T-helper 17 cell (primary cell): ENCODE measurements at places on chromosomes 12 and 14.

- DNase-seq, result no peak
Measured at GRCh38 chr14:104730487-104730886, 6.5 kb downstream of the ADSS1 start.

GRCh38 chr12:88300931-88301330 is 158.8 kb downstream of the TMTC3 start:
- DNase-seq, result no peak

GRCh38 chr12:30357766-30358490 is 337.7 kb downstream of the IPO8 start:
- no peak for DNase-seq

DNA sequence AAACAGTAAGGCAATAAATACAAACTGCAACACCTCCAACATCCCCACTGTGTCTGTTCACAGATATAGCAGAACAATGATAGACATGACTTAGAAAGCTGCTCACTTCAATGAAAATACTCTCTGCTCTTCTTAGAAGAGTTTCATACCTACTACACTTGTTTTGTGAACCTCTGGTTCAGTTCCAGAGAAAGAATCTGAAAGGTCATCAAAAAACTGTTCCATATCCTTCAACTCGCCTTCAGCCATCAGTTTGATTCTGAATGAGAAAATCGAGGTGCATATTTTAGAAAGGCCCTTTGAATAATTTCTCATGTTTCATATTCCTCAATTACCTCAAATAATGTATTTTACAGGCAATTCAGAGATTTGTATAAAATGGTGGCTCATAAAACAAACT is 5.5 kb downstream of the ANAPC5 start:
- no peak for DNase-seq

- DNase-seq, result no peak
Measured at GRCh38 chr12:14554281-14555007, 13.2 kb downstream of the PLBD1 start.

GRCh38 chr14:39467889-39468524 is 35.8 kb upstream of the FBXO33 start:
- DNase-seq, result no peak

DNA sequence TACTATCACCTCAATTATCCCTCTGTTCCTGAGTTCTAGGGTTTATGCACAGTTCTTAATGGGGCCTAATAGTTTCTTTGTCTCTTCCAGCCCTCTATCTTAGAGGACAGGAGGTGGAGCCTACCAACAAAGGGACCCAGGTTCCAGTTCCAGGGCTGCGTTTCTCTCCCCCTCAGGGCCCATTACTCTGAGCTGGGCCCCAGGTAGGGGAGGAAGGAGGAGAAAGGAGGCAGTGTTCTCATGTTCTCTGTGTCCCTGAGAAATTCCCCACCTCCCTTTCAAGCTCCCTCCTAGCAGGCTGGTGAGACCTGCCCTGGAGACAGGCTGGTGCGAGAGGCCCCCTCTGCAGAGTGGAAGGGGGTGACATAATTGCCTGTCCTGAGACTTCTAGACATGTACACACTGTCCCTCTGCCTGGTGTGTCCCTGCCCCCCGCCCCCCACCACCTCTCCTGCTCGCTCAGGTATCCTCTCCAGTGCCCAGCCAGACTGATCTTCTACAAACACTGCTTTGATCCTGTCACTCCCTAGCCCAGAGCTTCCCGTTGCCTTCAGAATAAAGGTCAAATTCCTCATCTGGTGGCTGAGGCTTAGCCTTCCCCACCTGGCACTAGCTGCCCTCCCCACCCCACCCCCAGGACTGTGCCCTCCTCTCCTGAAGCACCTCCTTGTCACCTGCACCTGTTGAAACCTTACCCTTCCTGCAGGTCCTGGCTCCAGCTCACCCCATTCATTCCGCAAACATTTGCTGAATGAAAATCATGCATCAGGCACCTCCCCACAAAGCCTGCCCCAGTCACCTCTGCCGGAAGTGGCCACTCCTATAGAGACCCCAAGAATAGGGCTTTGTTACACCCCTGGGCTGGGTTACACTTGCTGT is 21.1 kb upstream of the KRT8 start:
- DNase-seq, result no peak

- DNase-seq, result no peak
Measured at GRCh38 chr12:56141946-56142784, 10.2 kb upstream of the MYL6B start.

DNA sequence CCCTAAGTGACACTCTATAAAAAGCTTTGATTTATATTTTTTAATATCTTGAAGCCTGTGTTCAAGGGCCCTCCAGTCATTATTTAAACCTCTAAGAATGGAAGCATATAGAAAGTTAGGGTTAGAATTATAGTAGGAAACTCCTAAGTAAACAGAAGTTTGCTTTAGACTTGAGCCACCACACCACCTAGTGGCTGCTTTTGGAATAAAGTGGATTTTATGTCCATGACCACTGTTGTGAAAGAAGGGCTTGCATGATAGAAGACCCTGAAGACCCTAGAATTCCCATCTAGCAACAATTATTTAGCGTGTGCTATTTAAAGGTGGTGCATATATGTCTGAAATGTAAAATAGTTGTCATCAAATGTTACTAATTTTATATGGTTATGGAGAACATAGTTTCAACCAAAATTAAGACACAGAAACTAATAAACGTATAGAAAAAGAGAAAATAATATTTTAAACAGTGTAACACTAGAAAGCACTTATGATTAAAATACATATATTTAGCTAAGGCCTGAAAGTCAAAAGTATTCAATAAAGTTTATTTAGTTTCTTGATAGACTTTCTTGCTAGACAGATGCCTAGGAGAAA is 21.3 kb downstream of the LRRIQ1 start:
- DNase-seq, result no peak

GRCh38 chr12:98885778-98886177 is 240.7 kb downstream of the APAF1 start:
- DNase-seq, result no peak

GRCh38 chr12:49187184-49187583 is 1.7 kb downstream of the TUBA1A start:
- DNase-seq, result no peak

- DNase-seq, result no peak
Measured at GRCh38 chr12:42589465-42590329, at the start of gene PRICKLE1. Gene PRICKLE1, minus strand, starts transcription at chr12:42589746. Its CDS starts 117,230 bp downstream, at chr12:42472516.

GRCh38 chr12:42868291-42868690 is 278.7 kb upstream of the PRICKLE1 start:
- no peak for DNase-seq

DNA sequence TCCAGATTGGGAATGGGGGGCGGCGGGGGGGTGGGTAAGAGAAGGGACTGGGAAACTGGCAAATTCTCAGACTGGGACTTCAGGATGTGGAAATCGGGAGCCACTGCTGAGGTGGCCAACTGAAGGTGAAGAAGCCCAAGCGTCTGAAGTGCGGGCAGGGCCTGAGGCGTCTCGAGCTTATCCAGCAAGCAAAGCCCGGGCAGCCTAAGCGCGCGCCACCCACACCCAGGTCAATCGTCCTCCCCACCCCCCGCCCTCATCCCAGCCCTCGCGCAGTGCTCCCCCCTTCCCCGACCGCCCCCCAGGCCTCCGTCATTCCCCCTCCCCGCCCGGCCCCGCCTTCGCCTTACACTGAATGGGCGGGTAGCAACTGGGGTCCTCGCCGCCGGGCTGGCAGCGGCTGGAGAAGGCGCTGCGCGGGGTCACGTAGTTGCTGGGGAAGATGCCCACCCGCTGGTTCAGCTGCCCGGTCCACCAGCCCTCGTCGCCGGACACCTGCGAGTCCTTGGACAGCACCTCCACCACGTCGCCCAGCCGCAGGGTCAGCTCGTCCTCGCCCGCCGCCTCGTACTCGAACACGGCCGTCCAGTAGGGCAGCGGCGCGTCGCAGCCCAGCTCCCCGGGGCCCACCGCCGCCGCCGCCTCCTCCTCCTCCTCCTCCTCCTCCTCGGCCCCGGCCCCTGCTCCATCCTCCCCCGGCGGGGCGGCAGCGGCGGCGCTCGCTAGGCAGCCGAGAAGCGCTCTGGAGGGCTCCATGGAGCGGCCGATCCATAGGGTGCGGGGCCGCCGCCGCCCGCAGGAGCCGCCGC is 693 bp downstream of the MAP3K9 start:
- DNase-seq, result peak; percentile 53

DNA sequence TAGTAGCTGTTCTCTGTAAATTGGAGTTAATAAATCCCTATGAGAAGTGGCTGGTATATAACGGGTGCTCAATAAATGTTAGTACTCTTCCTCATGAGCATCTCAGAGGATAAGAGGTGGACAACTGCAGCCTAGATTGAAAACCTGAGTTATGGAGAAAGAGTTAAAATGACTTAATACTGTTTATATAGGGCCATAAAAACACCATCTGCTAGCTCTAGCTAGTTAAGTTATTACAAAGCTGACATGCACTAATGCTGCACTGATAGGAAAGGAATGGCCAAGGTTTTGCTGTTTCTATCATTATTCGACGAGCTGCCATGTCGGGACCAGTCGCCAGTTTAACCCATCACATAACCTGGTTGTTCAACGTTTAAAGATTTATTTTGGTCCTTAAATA is 72.0 kb upstream of the SEL1L start:
- DNase-seq, result no peak

GRCh38 chr14:62778310-62778709 is 266.9 kb downstream of the KCNH5 start:
- no peak for DNase-seq

DNA sequence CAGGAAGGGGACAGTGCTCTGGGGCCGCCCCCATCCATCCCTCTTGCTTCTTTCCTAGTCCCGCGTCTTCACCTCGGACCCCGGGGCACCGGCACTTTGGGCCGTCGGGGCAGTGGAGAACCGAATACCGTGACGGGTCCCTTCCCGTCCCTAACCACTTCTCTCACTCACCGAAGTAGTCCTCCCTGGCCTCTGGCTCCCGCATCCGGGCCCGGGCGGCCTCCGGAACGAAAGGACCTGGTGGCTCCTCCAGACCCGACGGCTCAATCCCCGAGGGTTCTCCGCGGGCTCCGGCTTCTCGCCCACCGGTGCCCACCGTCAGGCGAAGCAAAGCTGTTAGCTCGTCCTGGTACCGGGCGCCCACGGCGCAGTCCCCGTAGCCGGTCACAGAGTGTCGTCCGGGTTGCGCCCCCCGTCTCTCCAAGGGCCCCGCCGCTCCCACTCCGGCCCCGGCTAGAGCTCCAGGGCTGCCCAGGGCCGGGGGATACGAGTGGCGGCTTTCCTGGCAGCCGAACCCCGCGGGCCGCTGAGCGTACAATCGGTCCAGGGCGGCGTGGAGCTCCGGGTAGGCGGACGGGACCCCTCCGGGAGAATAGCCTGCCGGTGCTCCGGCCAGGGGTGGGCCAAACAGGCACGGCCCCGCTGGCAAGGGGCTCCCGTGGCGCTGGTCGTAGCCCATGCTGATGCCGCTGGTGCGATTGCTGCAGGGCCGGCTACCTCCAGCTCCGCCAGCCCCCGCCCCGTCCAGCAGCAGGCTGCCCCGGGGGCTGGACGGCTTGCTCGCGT is 1.1 kb downstream of the AJUBA start:
- peak; percentile 18 for DNase-seq

DNA sequence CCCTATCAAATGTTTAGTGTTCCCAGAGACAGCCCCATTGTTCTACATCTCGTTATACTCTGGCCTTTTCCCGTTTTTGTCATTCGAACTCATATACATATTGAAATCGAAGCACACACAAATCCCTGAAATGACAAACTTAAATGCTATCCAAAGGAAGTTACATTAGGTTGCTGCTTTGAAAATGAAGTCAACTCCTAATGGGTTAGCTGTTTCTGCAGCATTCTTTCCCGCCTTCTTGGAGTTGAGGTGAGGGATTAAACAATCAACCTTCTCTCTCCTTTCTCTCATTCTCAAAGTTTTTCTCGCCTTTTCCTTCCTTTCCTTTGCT is 642 bp upstream of the PHC1 start:
- DNase-seq, result no peak

DNA sequence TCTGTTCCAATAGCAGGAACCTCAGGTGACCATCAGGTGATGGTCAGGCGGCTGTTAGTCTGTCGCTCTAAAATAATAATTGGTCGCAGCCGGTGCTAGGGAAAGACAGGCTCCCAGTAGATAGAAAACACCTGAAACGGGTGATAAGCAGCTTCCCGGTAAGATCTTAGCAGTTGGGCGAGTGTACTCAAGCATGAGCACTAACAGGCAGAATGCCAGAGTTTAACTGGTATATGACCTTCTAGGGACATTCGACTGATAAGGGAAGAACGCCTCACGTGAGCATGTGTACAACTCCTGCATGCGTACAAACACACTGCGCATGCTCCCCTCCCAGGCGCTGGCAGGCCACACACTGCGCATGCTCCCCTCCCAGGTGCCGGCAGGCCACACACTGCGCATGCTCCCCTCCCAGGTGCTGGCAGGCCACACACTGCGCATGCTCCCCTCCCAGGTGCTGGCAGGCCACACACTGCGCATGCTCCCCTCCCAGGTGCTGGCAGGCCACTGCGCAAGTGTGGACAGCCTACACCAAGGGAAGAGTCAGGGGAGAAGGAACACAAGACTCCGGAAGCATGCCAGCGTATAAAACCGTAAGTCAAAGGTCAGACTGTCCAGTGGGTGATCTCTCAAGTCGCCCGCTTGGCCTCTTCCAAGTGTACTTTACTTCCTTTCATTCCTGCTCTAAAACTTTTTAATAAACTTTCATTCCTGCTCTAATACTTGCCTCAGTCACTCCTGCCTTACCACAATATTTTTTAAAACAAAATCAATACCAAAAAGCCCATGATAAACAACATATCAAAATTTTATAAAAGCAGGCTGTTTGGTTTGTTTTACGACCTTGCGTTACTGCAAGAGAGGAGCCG is 24.5 kb downstream of the GPRC5D start:
- DNase-seq, result peak; percentile 27

GRCh38 chr12:19200261-19200660 is 70.7 kb downstream of the PLEKHA5 start:
- DNase-seq, result no peak
